Stimulated activated CD4-positive, alpha-beta T cell treated with anti-CD3 and anti-CD28 coated beads, Interleukin-4, amount 100 ng/mL, for 4 hours (primary cell): ENCODE measurements at places on chromosomes 13 and 19.

DNA sequence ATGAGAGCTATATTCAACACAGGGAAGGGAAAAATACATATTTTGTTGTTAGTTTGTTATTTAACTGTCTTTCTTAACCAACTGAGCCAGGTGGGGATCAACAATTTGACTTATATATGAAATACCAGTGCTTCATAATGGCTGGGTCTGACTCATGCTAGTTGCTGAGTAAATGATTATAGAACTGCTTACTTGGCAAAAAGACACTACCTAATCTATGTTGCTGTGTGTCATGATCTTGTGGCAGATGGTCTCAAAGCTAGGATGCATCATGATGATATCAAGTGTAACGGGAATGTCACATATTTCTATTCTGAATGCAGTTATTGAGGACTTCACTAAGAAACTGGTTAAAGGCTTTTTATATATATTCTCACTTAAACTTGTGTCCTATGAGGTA lies 727.4 kb upstream of the SLITRK1 start:
- no peak for DNase-seq

- no peak for DNase-seq
These were observed 1.5 kb upstream of the ECH1 start for GRCh38 chr19:38833092-38833425.

GRCh38 chr19:5903624-5904351 lies at the start of gene NDUFA11:
Gene NDUFA11, minus strand, starts transcription at chr19:5903790. Its CDS starts 82 bp downstream, at chr19:5903708.
- peak; percentile 95 for DNase-seq

DNA sequence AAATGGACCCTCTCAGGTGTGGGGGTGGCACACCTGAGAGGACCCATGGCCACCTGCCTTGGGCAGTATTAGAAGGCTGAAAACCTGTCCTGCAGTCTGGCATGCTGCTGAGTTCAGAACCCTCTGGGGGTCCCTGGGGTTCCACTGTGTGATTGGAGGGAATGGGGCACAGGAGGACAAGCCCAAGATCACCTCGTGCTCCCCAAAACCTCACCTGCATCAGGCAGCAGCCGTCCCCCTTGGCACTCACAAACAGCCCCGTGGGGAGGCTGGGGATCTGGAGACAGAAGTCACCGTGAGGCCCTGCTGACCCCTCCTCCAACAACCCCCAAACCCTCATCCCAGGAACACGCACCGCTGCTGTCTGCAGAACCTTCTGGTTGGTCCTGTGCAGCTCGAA lies 14.5 kb downstream of the F2RL3 start:
- no peak for DNase-seq

DNA sequence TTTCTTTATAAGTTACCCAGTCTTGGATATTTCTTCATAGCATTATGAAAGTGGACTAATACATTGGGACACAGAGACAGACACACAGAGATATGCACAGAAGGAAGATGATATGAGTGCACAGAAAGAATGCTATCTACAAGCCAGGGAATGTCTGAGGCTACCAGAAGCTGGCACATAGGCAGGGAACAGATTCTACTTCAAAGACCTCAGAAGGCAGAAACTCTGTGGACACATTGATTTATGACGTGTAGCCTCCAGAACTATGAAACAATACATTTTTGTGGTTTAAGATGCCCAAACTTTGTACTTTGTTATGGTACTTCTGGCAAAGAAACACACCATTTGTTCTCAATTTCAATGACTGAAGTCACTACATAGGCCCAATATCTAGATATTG lies 556.7 kb downstream of the PCDH9 start:
- no peak for DNase-seq

DNA sequence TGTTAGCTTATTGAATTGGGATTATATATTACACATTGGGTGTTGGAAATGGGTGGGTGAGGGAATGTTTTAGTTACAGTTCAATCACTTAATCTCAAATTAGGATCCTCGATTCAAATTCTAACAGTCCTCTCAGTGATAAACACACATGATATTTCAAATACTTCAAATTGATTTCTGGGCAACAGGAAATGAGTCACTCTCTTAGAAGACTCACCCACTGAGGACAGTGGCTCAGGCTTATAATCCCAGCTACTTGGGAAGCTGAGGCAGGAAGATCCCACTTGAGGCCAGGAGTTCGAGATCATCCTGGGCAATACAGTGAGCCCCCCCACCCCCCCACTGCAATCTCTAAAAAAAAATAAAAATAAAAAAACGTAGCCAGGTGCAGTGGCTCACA lies 435.3 kb downstream of the KLF12 start:
- no peak for DNase-seq

GRCh38 chr13:21075379-21076249 lies 14.2 kb upstream of the LATS2 start:
- DNase-seq, result peak; percentile 14

DNA sequence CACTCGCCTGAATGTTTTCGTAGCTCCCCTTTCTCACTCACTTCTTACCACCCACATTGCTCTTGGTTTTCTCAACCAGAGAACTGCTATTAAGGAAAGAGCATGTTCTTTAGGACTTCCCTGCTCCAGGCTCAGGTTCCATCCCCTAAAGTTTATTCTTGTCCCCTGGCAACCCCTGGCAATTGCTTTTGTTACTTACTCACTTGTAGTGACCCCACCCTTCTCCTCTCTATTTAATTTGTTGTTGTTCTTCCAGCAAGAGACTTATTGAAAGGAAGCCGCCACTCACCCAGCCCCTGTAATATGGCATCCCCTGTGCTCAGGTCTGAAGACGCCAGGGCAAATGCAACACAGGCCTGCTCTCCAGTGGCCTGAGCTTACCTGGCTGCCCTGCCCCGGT lies 233.7 kb upstream of the SOX21 start:
- DNase-seq, result no peak

GRCh38 chr19:1008268-1009040 lies 8.2 kb downstream of the GRIN3B start:
- no peak for DNase-seq

- DNase-seq, result no peak
These were observed 32.2 kb downstream of the MRPL57 start for GRCh38 chr13:21208652-21209154.

DNA sequence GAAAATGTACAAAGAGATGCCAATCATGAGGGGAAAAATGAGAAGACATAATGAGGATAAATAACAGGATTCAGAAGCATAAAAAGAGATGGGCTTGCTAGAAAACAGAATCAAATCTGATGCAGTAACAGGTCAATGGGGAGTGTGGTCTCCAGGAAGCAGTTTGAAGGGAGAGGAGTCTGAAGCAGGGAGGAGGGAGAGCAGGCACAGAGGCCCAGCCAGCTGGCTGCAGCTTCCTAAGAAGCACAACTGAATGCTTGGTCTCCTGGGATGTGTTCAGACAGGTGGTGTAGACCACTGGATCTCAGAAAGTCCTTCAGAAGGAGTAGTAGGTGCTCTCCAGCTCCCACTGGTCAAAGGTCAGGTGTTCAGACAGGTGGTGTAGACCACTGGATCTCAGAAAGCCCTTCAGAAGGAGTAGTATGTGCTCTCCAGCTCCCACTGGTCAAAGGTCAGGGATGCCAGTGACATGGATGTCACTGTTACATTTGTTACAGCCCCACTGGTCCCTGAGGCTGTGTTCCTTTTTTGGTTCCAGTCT lies 68.3 kb upstream of the UBAC2 start:
- no peak for DNase-seq

DNA sequence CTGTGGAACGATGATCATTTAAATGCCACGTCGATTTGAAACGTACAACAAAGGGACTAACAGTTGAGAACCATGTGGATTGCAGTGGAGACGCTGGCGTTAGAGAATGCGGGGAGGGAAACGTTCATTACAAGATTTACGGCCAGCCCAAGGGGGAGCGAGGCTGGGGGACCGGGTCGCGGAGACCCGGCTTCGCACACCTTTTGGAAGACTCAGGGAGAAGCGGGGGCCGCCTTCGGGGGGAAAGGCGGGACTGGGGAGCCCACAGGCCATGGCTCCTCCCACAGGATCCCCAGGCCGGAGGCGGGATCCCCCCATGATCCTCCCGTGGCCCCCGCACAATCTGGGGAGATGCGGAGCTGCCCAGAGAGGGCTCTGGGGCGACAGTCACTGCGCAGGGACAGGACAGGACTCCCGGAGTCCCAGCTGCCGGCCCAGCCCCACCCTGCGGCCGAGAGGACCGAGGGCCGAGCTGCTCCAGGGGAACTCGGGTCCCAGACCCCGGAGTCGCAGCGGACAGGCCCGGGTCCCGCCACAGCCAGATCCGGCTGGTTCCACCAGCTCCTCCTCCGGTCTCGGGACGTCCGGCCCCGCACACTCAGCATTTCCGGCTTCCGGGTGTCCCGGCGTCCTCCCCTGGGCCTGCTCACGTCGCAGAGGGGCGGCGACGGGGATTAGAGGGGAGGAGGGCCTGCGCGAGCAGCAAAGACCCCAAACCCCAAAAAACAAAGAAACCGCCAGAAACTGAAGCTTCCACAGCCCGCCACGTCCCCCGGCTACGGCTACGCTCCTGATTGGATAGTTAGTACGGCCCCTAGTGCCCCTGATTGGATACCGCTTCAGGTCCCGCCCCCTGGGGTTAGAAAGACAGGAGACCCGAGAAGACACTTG lies 21.1 kb upstream of the OR10H1 start:
- peak; percentile 89 for DNase-seq

DNA sequence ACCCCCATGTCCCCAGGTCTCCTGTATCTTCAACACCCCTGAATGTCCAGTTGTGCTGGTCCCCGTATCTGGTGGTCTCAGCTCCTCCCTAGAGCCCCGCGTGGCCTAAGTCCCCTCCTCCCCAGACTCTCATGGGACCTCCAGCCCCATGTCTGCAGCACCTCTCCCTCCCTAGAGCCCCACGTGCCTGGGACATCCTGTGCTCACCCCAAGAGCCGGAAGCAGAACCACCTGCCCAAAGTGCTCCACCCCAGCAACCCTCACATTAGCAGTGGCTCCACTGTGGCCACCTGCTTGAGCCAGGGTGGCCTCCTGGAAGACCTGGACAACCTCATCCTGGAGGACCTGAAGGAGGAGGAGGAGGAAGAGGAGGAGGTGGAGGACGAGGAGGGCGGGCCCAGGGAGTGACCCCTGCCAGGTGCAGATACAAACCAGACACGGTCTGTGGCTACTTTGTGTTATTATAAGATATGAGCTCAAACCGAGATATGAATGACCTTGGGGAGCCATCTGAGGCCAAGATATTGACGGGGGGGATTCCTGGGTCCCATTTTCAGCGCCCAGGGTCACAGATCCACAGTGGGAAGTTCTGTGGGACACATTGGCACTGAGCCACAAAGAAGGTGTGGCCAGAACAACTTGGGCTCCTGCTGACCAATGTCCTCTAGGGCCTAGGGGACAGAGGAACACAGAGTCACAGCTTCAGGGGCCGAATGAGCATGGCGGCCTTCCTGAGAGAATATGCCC lies 6.0 kb downstream of the SHFL start:
- DNase-seq, result no peak

- DNase-seq, result no peak
These were observed 3.7 kb upstream of the CSNK1A1L start for GRCh38 chr13:37109051-37109678.

GRCh38 chr13:26987486-26988013 lies 184.1 kb downstream of the USP12 start:
- no peak for DNase-seq

- DNase-seq, result no peak
These were observed 16.0 kb downstream of the SMG9 start for GRCh38 chr19:43738780-43739211.

- no peak for DNase-seq
These were observed 42.5 kb downstream of the STARD13 start for GRCh38 chr13:33242984-33243617.

GRCh38 chr19:30163663-30164062 lies 208.5 kb upstream of the ZNF536 start:
- no peak for DNase-seq

- no peak for DNase-seq
These were observed 24.9 kb upstream of the ZNF681 start for GRCh38 chr19:23783636-23784035.

DNA sequence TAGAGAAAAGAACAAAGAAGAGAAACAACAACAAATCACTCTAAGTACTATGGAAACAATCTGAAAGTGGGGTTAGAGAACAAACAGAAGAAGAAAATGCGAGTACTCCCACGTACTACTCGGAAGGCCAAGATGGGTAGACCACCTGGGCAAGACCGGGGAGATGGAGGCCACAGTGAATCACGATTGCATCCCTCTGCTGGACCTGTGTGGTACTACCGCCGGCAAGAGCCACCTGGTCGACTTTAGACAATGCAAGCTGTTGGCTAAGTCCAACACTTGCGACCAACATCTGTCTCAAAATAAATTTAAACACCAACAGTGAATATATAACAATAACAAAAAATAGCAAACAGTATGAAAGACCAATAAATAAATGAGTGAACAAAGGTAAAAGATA lies 45.5 kb upstream of the ZNF91 start:
- no peak for DNase-seq

DNA sequence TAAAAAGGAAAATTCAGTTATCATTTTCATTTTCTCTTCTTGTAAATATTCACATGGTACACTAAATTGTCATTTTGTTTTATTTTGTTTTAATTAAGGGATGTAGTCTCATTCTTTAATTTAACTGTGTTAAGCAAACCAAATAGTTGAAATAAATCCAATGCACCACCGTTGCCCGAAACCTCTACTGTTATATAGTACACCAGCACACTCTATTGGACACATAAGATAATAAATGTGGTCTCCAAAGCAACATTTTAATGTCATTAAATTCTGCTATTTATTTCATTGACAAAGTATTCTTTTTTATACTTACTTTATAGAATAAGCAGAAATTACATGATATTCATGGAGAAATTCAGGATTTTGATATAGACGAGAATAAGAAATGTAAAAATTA lies 156.4 kb upstream of the FREM2 start:
- DNase-seq, result no peak

DNA sequence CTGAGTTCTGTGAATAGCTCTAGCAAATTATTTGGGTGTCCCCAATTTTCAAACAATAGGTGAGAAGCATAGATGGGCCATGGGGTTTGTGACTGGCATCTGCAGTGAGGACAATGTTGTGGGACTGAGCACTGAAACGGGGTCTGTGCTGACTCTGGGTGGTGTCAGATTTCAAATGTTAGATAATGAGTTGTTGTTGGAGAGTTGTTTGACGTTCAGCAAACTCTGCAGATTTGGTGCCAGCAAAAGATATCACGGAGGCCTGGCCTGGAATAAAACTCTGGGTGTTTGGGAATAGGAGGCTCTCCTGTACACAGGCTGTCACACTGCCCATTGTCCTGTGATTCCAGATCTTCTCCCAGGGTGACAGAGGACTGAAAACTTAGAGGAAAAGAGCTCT lies 2.9 kb downstream of the ZNF90 start:
- no peak for DNase-seq
